ENCODE measurements at places on chromosomes 6 and 20.

- DNase-seq = no peak
Observed at GRCh38 chr6:25309886-25310285, 30.7 kb downstream of the CARMIL1 start.

DNA sequence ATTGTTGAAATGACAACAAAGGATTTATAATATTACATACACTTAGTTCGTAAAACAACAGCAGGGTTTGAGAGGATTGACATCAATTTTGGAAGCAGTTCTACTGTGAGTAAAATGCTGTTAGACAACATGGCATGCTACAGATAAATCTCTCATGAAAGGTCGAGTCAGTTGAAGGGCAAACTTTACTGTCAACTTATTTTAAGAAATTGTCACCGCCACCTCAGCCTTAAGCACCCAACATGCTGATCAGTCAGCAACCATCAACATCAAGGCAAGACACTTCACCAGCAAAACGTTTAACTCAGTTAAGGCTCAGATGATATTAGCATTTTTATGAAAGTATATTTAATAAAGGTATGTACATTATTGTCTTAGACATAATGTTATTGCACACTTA lies 31.0 kb downstream of the CYB5R4 start:
- no peak for DNase-seq

- no peak for DNase-seq
Observed at GRCh38 chr6:142698751-142699150, 246.2 kb downstream of the HIVEP2 start.

- no peak for DNase-seq
Observed at GRCh38 chr20:5863040-5863833, 87.1 kb downstream of the TRMT6 start.

GRCh38 chr6:69105288-69105687 lies 470.2 kb downstream of the ADGRB3 start:
- DNase-seq = no peak

DNA sequence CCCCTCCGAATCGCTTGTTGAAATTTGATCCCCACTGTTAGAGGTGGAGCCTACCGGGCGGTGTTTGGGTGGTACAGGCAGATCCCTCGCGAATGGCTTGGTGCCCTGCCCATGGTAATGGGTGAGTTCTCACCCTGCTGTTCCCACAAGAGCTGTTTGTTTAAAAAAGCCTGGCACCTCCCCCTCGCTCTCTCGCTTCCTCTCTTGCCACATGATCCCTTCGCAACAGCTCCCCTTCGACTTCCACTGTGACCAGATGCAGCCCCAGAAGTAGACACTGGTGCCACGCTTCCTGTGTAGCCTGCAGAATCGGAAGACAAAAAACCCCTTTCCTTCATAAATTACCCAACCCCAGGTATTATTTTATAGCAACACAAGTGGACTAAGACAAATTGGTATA lies 292.2 kb upstream of the QKI start:
- DNase-seq = no peak

DNA sequence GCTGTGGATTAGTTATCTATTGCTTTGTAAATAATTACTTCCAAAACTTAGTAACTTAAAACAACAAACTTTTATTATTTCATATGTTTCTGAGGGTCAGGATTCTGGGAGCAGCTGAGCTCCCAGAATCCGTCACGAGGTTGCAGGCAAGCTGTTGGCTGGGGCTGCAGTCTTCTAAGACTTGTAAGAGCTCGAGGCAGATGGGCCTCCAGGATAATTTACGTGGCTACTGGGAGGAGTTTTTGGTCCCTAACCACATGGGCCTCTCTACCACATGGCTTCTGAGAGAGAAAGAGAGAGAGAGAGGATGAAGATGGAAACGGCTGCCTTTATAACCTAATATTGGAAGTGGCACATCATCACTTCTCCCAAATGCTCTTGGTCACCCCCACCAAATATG lies 64.9 kb upstream of the SULF2 start:
- no peak for DNase-seq

DNA sequence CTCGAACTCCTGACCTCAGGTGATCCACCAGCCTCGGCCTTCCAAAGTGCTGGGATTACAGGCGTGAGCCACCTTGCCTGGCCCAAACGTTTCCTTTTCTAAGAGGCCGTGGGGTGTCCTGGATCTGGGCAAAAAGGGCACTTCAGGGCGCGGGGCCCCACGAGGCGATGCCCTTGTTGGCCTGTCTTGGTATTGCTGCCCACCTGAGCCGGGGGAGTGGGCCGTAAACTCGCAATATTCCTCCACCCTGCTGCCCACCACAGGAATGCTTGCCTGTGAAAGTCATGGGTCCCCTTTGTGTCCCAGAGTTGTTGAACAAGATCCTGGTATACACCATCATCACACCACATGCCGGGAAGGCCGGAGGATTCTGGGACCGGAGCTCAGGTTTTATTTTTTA lies 49.0 kb downstream of the SSR1 start:
- DNase-seq = no peak

- no peak for DNase-seq
Observed at GRCh38 chr6:169839029-169839481, 87.6 kb downstream of the ERMARD start.

- DNase-seq = no peak
Observed at GRCh38 chr6:43399932-43400487, 27.3 kb upstream of the ABCC10 start.

DNA sequence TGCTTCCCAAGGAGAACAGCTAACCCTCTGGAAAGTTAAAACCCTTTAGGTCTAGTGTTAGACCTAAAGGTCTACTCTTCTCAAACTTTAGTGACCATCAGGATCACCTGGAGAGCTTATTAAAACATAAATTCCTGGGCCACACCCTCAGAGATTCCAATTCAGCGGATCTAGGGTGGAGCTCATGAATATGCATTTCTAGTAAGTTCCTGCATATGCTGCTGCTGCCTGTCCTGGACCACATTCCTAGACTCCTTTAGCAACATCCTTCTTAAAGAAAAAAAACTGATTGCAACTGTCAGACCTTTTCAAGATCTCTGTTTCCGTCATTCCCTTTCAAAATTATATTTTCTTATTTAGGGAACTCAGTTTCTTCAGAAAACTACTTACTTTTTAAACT lies 31.2 kb downstream of the SNAP25 start:
- DNase-seq = no peak

DNA sequence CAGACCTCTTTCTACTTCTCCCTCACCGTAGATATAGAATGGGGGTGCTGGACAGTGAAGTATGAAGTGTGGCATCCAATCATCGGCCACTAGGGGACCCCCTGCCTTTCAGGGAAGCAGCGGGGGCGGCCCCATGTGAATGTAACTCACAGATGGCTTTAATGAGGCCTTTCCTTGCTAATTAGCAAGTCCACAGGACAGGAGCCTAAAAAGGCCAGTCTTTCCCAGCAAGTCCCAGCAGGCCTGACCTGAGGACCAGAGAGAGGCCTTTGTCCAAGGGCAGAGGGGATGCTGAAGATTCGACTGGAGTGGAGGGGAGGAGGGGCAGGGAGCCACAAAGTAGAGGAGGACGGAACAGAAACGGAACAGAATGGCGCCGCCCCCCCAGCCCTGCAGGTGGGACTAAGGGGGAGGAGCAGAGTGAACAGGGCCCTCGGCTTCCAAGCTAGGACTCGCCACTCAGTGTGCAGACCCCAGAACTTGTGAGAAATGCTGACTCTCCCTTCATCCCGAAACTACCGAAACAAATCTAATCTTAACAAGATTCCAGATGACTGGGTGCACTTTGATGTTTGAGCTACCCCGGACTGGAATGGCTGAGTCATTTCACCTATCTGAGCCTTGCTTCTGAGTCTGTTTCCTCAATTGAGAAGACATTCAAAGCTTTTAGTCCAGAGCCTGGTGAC lies 5.8 kb downstream of the C6orf132 start:
- peak; percentile 7 for DNase-seq

DNA sequence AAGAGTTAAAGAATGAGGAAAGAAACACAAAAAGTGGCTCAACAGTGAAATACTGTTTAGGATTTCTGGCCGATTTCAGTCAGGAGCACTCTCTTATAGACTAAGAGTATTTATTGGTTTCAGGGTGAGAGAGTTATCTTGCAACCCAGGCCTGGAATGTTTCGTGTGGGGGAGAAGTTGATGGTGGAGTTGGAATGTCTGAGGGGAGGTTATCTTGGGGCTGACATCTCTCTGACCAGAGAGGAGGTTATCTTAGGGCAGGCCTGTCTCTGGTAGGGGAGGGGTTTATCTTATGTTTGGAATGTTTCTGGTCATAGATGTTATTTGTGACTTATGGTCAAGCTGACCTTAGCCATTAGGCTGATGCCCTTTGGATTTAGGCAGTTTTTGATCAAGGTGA lies 80.3 kb downstream of the HTR1B start:
- DNase-seq = no peak

- no peak for DNase-seq
Observed at GRCh38 chr20:42267793-42268384, 649.7 kb upstream of the CHD6 start.

GRCh38 chr20:59938696-59939051 lies 1.4 kb downstream of the PPP1R3D start:
- no peak for DNase-seq

- DNase-seq = no peak
Observed at GRCh38 chr6:127902933-127903332, 2.1 kb upstream of the THEMIS start.

- DNase-seq = no peak
Observed at GRCh38 chr6:52546678-52547077, 30.2 kb downstream of the TRAM2 start.

DNA sequence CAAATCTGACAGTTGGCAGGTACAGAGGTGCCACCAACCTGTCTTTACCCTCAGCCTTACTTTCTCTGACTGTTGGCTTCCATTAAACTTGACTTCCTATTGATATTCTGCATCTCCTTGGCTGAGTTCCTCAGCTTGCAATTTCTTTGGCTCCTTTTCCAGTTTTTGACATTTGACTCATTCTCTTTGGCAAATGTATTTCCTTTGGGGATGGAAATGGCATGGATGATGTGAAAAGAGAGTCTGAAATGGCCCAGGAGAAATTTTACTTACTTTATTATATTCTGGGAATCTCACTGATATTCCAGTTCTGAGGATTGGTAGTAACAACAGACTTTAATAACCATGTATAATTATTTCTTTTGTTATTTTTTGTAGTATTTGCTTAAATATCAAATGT lies 255.2 kb downstream of the CD109 start:
- no peak for DNase-seq

DNA sequence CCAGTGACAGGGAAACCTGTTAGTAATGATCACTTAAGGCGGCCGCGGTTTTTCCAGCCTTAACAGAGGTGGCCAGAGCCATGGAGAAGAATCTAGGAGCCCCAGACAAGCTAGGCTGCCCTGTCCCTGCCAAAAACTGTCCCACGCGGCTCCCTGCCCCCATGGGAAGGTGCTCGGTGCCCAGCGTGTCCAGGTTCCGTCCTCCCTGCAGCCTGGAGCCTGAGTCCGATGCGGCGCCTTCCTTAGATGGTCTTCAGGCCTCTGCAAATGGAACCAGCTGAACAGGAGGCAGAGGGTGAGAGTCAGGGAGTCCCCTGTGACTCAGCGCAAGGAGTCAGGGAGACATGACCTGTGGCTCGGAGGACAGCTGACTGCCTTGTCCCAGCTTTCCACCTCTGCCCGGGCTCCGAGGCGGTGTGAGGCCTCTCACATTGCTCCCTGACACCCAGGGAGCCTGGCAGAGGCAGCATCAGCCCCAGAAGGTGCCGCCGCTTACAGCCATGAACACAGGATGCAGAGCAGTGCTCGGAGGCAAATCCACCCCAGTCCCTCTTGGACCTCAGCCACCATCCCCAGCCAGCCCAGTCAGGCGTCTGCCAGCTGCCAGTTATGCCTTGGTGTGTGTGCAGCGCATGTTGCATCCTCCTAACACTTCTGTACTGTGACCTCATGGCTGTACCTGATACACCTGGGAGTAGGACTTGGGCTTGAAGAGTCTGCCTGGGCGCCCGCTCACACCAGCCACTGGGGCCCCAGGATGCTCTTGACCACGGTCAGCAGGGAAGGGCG lies 377.7 kb downstream of the CDH4 start:
- DNase-seq = no peak

DNA sequence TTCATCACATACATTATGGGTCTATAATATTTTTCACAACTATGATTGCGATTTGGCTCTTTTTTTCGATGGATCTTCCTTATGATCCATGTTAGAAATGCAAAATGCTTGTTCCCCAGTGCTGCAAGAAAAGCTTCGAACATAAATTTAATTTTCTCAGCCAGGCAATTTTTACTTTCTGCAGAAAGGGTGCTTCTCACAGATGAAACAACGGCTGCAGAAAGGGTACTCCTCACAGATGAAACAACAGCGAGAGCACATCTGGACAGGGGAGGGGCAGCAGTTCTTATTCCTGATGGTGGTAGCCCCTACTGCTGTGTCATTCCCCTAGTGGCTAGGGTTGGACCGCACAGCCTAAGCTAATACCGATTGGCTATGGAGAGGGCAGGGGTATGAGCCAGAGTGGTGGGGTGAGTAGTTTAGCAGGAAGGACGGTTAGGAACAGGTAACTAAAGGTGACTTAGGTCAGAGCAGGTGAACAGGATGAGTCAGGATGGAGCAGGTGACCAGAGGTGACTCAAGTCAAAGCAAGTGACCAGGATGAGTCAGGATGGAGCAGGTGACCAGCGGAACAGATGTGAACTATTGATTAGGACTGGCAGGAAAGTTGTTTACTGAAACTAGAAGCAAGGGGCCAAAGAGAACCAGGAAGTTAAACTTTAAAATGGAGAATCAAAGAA lies 13.4 kb upstream of the TREML4 start:
- DNase-seq = no peak

DNA sequence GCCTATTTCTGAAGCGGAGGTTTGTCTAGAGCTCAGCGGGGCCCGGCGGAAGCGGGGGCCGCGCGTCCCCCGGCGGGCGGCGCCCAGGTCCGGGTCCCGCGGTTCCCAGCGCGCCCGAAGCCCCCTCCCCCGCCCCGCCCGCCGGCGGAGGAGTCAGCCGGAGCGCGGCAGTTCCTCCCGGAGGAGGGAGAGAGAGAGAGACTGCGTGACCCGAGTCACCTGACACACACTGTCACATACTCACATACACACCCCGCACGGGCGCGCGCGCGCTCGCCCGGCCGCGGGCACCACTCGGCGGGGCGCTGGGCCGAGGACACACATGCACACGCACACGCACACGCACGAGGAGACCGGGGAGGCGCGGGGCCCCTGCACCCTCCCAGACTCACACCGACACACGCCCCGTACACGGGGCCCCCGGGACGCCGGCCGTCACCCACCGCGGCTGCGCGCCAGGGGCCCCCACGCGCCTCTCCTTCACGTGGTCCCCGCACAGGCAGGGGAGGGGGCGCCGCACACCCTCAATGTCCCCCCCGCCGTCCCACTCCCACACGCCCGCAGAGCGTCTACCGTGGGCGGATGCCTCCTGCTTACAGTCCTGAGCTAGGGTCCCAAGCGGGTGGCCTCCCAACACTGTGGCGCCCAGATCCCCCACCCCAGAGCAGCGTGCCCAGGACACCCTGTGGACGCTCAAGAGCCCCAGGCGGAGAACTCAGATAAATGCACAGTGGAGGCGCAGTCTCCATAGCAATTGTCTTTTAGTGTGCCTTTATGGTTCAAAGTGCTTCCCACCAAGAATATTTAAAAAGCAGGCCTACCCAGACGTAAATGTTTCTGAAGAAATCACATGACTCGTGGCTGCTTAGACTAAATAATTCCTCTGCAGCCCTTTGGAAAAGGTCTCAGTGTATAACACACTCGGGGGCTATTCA lies at the start of gene RRAGD:
Gene RRAGD, minus strand, starts transcription at position 203 of the 935 bp plus-strand sequence. CDS start 280 bp downstream, outside the sequence.
- peak; percentile 60 for DNase-seq

All from activated naive CD4-positive, alpha-beta T cell treated with Interleukin-2 at 50 U/mL for 16 hours (primary cell).